ENCODE measurements at places on chromosomes 5 and 9.

GRCh38 chr5:54309691-54310432 lies 511 bp downstream of the ARL15 start:
- no peak for DNase-seq

DNA sequence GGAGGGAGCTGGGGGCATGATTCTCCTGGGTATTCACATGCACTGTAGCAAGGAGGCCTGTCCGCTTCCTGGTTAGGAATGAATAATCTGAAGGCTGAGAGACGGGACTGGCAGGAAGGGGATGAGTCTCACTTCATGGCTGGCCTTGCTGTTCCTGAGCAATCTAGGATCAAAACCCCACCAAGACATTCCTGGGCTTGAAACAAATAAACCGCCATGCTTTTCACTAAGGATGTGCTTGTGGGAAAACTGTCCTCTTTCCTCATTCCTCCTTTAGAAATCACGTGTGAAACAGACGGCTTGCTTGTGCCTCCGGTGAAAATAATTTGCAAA lies 132.8 kb downstream of the MACROH2A1 start:
- DNase-seq, result no peak

DNA sequence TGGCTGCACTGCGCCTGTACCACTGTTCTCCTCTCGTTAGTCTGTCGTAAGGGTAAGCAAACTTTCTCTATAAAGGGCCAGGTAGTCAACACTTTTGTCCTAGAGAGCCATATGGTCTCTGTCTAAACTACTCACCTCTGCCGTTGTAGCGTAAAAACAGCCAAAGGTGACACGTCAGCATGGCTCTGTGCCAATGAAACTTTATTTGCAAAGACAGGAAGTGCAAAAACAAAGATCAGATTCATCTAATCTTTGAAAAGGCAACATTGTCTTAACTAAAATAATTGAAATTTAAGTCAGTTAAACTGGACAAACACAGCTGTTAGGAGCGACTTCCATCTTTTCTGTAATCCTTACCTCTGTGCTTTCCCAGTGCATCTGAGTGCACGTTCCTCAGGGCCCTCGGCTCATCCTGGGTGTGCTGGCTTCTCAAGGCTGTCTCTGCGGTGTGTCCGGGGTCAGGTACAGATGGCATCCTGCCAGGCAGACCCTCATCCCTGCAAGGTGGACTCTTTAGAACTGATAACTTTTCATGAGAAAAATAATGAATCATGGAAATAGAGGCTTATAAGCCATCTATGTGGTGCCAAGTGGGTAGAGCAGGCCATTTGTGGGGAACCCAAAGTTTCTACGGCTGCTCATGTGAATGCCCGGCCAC lies 35.2 kb upstream of the IRX4 start:
- no peak for DNase-seq

- no peak for DNase-seq
Observed at GRCh38 chr9:105330201-105330600, 85.8 kb downstream of the SLC44A1 start.

GRCh38 chr5:53507013-53507412 lies 26.6 kb downstream of the FST start:
- no peak for DNase-seq

DNA sequence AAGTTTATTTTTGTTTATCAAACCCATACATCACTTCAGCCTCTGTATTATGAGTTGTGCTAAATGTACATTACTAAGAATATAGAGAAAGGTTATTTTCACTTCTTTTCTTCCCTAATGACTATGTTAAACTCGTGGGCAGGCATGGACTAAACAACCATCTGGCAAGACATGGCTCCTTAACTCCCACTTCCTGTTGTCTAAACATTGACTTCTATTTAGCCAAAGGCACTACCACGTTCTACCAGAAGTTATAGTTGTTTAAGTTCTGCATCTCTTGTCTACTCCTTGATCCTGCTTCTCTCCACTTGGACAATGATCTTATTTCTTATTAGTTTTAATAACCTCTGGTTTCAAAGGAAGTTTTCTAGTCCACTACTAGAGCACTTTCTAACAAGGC lies 136.1 kb downstream of the MACIR start:
- no peak for DNase-seq

- no peak for DNase-seq
Observed at GRCh38 chr5:103148213-103148612, 28.1 kb downstream of the PPIP5K2 start.

- no peak for DNase-seq
Observed at GRCh38 chr5:15516486-15516885, 16.5 kb downstream of the FBXL7 start.

Data from DMS79 (cell line).